EH (cell line): ENCODE measurements at places on chromosomes 12 and 14.

DNA sequence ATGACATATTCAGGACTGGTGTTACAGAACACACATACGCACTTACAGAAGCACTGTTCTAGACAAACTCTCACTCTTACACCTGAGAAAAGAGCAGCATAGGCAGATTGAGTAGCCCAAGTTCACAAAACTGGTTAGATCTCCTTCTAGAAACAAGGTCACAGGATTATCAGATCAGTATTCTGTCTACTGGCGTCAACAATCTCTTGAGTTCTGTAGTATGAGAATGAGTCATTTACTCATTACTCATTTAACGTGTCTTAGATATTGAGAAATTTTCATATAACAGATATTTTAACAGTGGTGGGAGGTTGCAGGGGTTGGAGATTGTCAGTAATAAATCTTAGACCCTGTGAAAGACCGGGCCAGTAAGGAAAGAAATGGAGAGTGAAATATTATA is 2.8 kb upstream of the TSPAN8 start:
- no peak for DNase-seq

DNA sequence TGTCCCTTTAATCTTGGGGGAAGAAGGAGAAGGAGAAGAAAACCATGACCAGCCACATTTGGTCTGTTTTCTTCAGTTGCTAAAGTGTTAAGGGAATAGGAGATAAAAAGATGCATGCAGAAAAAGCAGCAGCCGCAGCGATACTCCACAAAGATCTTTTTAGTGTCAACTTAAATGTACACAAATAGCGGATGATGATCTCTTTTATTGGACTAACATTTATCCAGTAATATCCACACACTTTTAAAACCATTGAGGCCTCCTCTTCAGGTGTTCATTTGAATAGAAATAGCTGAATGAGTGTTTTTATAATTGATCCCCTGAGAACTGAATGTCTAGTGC is 83.5 kb downstream of the PAPOLA start:
- DNase-seq = no peak

DNA sequence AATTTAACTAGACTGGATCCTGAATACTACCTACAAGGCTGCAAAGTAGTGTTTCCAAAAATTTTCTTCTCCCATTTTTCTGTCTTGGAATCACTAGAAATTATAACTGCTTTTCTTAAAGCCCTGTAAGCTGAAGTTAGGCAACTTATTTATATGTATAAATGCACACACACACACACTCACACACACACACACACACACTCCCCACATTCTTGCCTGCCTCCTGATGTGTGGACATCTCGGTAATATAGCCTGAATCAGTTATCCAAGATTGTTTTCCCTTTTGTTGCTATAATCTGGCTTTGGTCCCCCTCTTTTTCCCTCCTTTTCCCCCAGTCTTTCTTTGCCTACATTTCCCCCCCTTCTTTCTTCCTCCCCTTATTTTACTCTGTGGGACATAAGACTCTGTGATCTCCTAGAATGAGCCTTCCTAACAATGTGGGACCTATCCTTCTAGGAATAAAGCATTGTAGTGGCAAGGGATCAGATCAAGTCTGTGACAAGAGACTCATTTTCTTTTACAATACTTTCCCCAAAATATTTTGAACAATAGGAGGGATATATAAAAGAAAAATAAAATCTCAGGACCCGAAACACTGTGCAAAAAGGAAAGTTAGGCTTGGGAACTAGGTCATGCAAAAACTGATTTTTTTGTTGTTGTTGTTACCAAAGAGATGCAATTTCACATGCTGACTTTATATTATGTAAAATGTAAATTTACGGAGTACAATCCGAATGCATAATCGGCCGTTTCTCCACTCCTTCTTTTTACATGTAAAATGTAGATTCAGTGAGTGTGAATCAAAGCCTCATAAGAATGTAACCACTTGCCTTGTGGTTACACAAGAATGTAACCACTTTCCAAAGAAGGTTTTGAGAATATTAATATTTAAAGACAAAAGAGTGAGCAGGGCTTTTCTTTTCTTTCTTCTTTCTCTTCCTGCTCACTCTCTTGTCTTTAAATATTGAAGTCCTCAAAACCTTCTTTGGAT is 26.3 kb upstream of the CD69 start:
- DNase-seq = peak; percentile 1

- DNase-seq = no peak
Observed at GRCh38 chr12:123410041-123410412, 26.1 kb downstream of the KMT5A start.

- DNase-seq = no peak
Observed at GRCh38 chr14:99626041-99626648, 18.8 kb upstream of the HHIPL1 start.

- peak; percentile 61 for DNase-seq
Observed at GRCh38 chr12:2739832-2740641, 54.7 kb upstream of the FKBP4 start.

- DNase-seq = no peak
Observed at GRCh38 chr14:34174973-34175372, 224.1 kb upstream of the EGLN3 start.

DNA sequence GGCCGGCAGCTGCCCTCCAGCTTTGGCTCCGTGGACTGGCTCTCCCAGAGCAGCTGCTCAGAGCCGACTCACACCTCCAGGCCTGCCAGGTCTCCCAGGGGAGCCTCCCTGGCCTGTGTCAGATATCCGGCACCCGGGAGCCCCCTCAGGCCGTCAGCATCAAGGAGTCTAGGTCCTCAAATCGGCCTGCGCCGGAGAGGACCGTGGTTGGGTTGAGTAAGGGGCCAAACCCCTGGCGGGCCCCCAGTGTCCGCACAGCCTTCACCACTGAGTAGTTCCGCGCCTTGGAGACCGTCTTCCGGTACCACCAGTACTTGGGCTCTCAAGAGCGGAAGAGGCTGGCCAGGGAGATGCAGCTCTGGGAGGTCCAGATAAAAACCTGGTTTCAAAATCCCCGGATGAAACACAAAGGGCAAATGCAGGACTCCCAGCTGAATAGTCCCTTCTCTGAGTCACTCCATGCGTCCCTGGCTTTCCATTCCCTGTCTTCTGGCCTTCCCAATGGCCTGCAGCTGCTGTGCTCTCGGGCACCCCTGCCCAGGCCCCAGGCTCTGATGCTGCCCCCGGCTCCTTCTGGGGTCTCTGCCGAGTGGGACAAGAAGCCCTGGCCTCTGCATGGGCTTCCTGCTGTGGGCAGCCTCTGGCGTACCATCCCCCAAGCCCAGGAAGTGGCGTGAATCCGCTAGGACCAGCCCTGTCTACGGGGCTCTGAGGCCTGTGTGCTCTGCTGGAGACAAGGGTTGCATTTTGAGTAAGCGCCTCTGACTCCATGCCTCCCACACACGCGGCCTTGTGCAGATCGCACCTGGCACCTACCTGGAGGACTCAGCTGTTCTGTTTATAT is 245.1 kb upstream of the ATXN7L3B start:
- no peak for DNase-seq

- DNase-seq = no peak
Observed at GRCh38 chr12:90323217-90323616, 614.6 kb upstream of the ATP2B1 start.

- no peak for DNase-seq
Observed at GRCh38 chr14:50997712-50998111, 53.4 kb upstream of the PYGL start.

- DNase-seq = no peak
Observed at GRCh38 chr12:57242329-57242690, 8.7 kb downstream of the STAC3 start.

DNA sequence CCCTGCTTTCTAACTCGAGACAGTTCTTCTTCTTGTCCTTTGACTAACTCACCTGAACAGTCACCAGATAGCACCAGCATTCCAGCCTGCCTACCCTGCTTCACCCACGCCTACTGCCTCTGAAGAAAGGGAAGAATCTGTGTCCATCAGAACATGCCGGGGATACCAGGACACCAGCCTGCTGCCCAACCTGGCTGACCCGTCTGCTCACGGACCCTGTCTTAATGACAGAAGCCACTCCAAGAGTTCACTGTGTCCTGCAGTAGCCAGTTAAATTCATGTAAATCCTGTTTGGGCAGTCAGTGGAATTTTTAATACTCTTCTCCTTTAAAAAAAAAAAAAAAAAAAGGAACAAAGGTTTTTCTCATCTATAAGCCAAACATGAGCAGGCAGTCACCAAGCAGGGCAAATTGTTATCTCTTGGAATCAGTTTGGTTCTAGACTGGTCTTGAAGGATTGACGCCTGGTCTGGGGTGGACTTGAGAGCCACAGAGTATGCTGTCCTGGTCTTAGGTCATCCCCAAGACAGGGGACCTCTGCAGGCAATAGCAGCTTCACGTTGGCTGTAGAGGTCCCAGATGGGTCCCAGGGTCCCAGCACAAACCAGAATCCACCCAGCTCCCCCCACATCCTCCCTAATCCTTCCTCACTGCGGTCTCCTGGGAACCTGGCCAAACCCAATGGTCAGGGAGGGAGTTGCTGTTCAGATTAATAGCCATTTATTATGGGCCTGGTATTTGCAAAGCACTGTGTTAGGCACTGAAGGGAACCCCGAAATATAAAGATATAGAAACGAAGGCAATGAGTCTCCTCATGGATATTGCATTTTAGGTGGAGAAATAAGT is 181.1 kb upstream of the HIF1A start:
- DNase-seq = peak; percentile 59

DNA sequence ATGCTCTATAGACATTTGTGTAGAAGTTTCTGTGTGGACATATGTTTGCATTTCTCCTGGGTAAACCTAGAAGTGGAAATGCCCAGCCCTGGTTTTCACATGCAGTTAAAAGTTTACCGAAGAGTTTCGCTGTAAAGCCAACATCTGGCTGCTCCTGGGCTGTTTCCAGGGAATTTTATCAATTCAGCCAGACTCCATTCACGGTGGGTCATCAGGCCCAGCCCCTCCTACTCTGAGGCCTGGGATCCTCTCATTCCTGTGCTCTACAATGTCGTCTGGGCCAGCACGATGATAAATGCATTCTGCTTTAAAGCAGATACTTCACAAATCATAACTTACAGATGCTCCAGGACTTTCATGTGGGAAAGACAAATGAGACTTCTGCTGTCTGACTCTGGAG is 7.1 kb downstream of the NUAK1 start:
- DNase-seq = peak; percentile 71

GRCh38 chr14:95132760-95133159 is 24.6 kb downstream of the DICER1 start:
- DNase-seq = no peak

DNA sequence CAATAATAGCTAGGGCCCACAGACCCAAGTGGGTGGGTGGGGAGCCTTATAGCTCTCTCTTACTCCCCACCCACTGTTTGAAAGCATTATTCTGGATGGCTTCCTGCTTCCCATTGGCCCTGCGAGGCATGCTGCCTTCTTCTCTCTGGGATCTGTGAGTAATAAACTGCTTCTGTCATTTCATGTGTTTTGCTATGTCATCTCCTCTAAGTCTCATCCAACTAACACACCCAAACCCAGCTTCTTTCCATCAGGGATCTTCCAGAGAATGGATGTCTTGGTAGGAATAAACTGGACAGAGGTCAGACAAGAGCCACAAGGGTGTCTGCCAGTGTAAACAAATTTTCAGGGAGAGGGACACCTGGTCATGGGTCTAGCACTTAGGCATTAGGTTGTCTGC is 66.4 kb upstream of the BDKRB2 start:
- DNase-seq = peak; percentile 51
